ENCODE measurements at places on chromosomes 2 and 18.

GRCh38 chr18:23719634-23720201 lies 30.5 kb downstream of the LAMA3 start:
- DNase-seq, result no peak

GRCh38 chr18:75107196-75107930 lies 101.6 kb downstream of the PTGR3 start:
- DNase-seq, result no peak

GRCh38 chr2:67516362-67516761 lies 119.2 kb downstream of the ETAA1 start:
- no peak for DNase-seq

DNA sequence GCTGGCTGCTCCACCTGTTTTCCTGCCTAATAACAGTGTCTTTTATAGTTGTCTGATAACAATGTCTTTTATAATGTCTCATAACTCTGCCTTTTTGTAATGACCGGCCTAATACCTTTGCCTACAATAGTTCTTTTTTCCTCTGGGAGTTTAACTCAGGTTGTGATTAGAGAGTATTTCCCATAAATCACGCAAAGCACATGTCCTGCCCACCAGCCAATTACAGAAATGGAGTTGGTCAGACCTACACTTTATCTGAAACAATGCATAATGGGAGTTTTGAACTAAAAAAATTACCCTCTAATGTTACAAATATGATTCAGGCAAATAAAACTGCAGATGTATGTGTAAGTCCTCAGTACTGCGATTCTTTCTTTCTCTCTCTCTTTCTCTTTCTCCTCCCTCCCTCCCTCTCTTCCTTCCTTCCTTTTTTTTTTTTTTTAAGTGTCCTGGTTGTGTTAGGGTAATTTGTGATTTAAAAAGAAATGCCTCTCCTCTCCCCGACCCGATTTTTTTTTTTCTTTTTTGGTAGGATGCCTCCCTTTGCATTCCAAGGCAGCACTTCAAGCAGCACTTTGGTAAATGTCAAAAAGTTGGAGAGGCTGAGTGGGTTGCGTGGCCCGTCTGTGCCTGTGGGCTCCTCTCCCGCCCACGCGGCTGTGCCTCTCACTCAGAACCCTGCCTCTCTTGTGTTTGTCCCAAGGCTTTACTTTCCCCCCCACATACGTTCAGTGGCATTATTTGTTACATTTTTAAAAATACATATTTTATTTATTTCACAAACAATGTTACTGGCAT lies 147.3 kb downstream of the AGAP1 start:
- no peak for DNase-seq

- no peak for DNase-seq
Observed at GRCh38 chr2:84870306-84870705, 10.6 kb downstream of the TRABD2A start.

DNA sequence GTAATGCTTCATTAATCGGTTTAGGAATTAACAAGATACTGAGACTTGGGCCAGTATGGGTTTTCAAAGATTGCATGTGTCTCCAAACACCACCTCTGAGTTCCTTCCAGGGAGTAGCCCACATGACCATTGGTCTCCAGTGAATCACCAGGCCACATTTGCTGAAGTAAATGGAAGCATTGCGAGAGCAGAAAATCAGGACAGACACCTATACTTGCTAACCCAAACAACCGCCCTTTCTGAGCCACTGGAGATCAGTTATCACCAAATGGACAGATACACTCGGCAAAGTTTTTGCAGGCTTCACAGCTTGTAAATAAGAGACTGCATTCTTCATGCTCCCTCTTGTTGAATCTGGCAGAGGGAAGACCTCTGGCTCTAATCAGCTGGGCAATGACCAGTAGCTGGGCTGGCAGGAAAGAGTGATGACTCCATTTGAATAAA lies 40.9 kb downstream of the GATA6 start:
- no peak for DNase-seq
